ENCODE measurements at places on chromosomes 16 and 17.

GRCh38 chr16:17194190-17194780 is 276.5 kb downstream of the XYLT1 start:
- peak; percentile 49 for DNase-seq

DNA sequence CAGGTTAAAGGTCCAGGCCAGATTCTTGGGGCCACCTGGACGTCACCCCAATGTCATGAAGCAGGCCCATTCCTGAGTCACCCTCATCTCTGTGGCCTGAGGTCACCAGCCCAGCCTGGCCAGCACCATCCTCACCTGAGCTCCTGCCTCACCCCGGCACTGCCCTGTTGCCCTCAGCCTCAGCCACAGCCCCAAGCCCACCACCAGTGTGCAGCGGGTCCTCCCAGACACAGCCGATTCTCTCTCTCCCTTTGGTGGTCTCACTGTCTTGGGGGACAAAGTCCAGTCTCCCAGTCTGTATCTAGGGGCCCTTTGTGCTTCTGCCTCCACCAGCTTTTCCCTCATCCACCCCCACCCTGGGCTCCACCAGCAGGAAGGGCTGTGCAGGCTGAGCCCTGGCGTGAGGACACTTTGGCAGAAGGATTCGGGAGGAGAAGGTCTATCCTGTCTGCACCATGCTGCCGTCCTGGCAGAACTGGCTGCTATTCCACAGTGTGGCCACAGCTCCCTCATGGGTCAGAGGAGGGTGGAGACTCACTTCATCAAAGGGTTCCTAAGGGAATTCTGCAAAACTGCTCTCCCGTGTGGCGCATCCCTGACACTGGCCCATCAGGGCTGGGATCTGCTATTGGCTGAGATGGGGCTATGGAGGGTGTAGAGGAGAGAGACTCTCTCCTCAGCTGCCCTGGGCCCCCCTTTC is 64.3 kb downstream of the PRMT7 start:
- no peak for DNase-seq

GRCh38 chr16:86494039-86494564 is 16.2 kb upstream of the FOXF1 start:
- no peak for DNase-seq

- peak; percentile 58 for DNase-seq
Observed at GRCh38 chr17:77542551-77543490, 402.1 kb downstream of the SEC14L1 start.

GRCh38 chr17:34254146-34254545 is 939 bp upstream of the CCL2 start:
- DNase-seq = no peak

- peak; percentile 7 for DNase-seq
Observed at GRCh38 chr17:50947782-50948543, 81.8 kb upstream of the TOB1 start.

DNA sequence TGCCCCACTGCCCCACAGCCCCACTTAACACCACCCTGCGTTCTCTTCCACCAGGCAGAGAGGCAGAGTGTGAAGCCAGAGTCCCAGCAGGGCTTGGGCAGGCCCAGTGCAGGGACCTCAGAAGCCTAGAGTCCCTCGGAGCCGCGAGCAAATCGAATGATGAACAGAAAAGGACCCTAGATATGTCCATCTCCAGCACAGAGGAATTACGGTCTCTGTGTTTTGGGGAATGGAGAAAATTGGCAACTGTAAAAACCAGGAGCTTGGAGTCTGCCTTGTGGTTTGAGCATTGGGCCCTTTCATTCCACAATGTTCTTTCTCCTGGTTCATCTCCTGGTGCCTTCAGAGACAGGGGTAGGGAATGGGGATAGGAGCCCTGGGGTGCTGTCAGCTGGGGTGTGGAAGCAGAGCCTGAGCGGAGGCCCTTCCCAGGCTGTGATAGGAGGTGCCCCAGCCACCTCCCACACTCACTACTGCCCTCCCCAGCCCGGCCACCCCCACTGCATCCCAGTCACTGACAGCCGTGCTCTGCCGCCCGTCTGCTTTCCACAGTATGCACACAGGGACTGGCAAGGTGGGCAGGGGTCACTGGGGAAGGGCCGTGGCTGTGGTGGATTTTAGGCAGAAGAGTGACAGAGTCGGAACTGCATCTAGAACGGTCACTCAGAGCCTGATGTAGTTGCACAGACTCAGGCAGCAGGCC is 26.7 kb downstream of the TBX4 start:
- DNase-seq = no peak
